Stimulated activated CD8-positive, alpha-beta memory T cell treated with anti-CD3 and anti-CD28 coated beads, Interleukin-4, amount 100 ng/mL, for 4 hours (primary cell): ENCODE measurements at places on chromosomes 1 and 21.

GRCh38 chr1:31762726-31763670 is 1.1 kb downstream of the ADGRB2 start:
- DNase-seq: peak; percentile 36

DNA sequence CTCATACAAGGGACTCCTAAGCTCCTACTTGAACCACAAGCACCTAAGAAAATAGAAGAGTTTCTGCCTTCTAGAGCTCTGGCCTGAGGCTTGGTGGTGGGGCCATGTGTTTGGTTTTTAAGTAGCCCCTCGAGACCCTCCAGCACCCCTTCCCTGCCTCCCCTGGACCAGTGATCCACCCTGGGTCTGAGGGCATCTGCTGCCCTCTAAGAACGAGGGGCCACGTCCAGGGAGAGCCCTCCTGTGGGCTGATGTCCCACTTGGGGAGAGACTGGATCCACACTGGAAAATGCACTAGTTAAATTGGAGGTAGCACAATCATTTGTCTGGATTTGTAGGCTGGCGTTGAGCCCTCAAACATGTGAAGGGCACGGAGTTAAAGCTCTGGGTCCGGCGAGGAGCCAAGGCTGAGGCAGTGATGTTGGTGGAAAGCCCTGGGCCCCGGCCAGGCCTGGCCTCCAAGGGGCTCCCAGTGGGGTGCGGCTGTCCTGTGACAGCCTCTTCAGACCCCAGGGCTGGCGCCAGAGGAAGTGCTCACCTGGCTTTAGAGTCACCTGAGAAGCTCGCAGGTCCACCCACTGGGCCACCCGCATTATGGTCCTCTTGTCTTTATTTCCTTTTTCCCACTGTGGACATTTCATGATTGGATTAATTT is 65.2 kb downstream of the SLC37A1 start:
- no peak for DNase-seq

DNA sequence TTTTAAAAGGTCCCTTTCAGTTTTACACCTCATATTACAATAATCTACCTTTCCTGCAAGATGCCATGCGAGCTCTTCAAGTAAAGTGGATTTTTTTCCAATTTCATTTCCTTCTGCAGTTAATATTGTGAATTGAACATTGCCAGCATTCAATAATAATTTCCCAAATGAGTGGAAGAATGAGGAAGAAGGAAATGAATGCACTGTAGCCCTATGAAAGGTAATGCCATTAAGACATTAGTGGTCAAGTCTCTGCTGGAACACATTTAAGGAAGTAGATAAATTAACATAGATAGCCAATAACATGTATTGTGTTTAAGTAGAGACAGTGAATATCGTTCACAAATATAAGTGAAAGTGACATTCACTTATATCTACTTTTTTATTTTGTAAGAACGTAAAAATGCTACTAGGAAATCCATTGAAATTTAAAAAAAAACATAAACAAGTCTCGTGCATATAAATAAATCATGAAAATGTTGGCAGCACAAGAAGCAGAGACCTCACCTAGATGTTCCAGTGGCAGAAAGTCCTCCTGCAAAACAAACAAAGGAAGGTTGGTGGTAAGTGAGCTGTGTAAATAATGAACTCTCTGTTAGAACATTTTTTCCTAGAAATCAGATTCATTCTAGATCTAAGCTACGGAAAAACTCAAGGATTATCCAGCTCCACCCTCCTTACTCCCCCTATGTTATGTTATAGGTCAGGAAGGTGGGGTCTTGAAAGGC is 17.7 kb downstream of the FCRL3 start:
- DNase-seq: no peak

DNA sequence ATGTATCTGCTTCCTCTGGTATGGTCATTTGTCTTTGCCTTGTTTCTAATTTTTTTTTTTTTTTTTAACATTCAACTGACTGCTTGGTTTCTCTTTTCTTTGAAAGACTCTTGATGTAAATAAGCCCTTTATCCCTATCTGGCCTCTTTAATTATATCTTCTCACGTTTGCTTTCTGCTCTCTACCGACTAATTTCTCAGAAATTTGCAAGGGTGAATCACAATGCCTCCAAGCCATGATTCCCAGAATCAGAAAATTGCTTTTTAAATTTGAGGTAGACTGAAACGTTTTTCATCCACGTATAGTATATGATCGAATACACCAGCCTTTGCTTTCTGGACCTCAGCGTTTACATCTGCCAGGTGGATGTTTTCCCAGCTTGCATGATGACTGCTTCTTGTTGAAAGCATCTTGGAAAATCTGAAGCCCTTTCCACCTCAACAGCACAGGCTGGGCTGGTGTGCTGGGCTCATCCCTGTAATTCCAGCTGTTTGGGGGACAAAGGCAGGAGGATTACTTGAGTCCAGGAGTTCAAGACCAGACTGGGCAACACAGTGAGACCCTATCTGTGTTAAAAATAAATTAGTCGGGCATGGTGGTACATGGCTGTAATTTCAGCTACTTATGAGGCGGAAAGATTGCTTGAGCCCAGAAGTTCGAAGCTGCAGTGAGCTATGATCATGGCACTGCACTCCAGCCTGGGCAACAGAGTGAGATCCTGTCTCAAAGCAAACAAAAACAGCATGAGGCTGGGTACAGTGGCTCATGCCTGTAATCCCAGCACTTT is 35.0 kb upstream of the GPR137B start:
- DNase-seq: no peak

GRCh38 chr1:118155106-118155505 is 29.9 kb downstream of the SPAG17 start:
- DNase-seq: no peak

DNA sequence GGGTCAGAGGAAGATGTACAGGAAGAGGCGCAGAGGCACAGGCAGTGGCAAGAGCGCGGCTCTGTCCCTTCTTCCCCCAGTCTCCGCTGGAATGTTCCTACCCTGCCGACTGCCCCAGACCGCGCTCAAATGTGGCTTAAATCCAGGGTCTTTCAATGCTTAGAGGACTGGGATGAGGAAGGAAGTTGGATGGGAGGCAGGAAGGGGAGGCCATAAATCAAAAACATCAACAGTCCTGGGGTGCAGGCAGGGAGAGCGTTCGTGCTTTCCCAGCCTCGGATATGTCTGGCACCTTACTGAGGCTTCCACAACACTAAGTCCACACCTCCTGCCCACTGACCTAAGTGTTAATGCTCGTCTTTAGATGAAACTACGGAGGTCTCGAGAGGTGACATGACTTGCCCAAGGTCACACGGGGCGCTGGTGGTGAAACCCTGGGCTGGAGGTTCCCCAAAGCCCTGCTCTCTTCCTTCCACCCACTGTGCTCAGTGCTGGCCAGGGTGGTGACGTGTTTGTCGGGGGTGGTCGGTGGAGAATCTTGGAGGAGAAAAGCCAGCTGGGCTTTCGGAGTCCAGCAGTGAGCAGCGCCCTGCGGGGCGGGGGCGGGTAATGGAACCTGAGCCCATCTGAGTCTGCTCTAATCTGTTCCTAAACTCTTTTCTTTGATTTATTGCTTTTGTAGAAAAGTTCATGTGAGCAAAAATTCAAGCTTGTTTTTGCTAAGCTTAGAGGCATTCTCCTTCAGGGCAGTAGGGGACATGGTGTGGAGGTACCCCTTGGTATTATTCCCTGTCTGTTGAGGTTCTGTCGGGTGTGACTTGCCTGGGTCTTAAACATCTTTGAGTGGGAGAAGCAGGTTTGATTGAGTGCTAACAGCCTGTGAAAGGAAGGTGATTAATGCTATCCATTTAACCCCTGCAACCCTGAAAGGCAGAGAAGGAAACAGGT is 708 bp downstream of the CDA start:
- no peak for DNase-seq

DNA sequence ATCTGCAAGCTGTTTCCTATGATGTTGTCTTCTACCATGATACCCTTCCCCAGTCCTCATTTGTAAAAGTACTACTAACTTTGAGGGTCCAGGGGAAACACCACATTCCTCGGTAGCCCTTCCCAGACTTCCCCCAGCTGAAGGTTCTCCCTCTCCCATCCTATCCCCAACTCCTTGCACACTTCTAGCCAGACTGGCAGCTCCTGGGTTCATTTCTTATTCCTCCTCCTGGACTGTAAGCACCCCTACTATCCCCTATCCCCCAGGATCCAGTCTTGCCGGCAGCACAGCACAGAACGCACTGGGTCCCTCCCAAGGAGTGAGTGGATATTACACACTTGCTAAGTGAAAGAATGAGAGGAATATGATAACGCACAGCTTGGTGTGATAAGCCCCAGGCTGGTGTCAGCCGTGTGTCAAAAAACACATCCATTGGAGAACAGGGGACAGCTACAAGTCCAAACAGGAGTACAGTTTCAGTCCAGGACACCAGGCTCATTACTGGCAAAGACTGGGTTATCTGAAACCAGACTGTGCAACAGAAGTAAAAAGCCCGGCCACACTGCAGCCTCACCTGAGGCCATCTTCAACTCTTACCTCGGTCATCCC is 100.2 kb downstream of the SSBP3 start:
- no peak for DNase-seq

DNA sequence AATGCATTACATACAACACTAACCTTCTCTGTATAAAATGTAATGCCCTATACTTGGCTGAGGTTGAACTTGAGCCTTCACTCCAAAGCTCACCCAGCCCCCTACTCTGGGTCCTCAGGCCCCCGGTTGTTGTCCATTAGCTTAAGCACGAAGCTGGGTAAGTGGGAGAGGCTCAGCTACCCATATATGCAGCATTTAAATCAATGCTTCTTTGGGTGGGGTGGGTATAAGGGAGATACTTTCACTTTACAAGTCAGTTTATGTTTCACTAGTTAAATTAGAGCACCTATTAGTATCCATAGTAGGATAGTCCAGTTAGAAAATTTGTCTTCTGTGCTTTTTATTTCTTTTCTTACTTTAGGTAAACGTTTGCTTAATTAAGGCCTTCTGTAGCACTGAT is 151.4 kb downstream of the LMX1A start:
- DNase-seq: no peak

GRCh38 chr1:15430787-15431570 is 7.3 kb upstream of the CTRC start:
- DNase-seq: peak; percentile 69

GRCh38 chr1:97726386-97726785 is 194.4 kb downstream of the DPYD start:
- DNase-seq: no peak

DNA sequence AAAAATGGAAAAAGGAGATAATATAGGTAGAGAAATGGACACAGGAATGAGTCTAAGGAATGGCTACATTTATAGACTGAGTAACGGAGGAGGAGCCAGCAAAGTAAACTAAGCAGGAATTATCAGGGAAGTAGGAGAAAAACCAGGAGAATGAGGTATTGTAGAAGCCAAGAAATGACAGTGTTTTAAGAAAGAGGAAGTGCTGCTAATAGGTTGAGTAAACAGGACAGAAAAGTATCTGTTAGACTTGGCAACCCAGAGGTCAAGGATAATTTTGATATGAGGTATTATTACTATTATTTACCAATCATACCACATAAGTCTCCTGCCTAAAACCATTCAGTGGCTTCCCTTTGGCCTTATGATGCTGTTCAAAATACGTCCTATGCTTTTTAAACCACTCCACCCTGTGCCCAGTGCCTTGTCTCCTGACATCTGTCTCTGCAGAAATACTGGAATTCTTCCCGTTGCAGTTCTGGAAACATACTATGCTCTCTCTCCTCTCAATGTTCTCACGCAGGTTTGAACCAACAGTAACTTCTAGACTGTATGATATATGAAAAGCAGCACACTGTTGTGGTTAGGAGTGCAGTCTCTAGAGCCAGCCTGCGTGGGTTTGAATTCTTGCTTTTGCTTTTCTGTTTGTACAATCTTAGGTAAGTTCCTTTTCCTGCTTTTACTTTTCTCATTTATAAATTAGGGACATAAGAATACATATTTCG is 24.6 kb upstream of the NEK7 start:
- DNase-seq: no peak

DNA sequence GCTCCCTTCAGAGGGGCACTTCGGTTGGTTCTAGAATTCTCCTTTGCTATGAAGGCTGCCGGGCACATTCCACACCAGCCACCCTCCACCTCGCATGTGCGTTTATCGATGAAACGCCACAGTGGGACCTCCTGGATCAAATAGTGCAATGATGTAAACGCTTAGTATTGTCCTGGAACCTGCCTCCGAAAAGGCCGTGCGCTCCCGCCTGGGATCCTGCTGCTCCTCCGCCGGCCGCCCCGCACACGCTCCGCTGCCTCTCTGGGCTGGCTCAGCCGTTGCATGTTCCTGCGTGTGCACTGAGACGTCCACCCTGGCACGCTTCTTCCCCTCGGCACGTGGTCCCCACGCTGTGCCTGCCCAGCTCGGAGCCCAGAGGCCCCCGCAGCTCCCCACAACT is 4.0 kb upstream of the TNFRSF14 start:
- no peak for DNase-seq

GRCh38 chr1:200885623-200886402 is 8.9 kb upstream of the INAVA start:
- no peak for DNase-seq

DNA sequence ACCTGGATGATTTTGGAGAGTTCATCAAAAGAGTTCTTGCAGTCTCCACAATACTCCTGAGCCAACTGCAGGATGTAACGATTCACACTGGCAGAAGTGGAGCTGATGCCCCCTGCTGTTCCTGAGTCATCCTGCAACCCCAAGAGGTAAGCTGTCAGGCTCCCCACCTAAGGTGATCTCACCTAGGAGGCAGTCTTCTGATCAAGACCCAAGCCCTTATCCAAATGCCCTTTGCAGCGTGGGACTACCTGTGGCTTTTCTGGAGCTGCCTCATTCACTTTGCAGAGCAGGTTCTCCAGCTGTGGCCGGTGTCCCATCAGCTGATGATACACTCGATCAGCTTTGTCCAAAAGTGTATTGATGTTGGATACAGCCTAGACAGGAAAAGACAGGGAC is 96.4 kb downstream of the UBR4 start:
- DNase-seq: no peak

DNA sequence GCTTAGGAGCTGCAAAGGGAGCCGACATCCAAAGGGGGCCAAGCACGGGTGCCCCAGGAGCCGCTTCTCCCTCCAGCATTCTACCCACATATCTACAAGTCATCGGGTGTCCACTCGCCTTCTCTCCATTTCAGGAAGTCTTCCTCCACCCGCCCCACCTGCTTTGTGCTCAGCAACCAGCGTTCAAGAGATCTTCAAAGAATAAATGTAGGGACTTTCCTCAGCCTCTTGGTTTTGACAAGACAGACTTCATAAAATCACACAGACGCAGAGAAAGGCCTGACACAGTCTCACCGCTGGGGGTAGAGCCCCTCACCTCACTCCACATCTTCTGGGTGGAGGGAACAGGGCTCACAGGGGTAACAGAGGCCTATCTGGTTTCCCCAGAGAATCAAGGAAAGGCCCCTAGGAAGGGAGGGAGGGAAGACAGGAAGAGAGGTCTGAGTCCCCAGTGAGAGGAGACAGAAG is 49.5 kb downstream of the SSBP3 start:
- DNase-seq: no peak

GRCh38 chr1:29634746-29635335 is 398.5 kb downstream of the PTPRU start:
- DNase-seq: no peak
